ENCODE measurements at places on chromosomes 5 and 9.

- peak; percentile 2 for DNase-seq
Measured at GRCh38 chr5:76953551-76954382, 922 bp downstream of the CRHBP start.

- no peak for DNase-seq
Measured at GRCh38 chr5:175059687-175060211, 335.4 kb downstream of the MSX2 start.

- DNase-seq: no peak
Measured at GRCh38 chr9:22154064-22154463, 145.0 kb upstream of the CDKN2B start.

- DNase-seq: peak; percentile 12
Measured at GRCh38 chr5:114450437-114450836, 88.6 kb downstream of the KCNN2 start.

GRCh38 chr9:69086769-69087168 lies 51.2 kb downstream of the FXN start:
- no peak for DNase-seq

- DNase-seq: no peak
Measured at GRCh38 chr9:118395415-118395814, 691.2 kb downstream of the TLR4 start.

- DNase-seq: no peak
Measured at GRCh38 chr5:83662558-83662957, 58.1 kb downstream of the HAPLN1 start.

DNA sequence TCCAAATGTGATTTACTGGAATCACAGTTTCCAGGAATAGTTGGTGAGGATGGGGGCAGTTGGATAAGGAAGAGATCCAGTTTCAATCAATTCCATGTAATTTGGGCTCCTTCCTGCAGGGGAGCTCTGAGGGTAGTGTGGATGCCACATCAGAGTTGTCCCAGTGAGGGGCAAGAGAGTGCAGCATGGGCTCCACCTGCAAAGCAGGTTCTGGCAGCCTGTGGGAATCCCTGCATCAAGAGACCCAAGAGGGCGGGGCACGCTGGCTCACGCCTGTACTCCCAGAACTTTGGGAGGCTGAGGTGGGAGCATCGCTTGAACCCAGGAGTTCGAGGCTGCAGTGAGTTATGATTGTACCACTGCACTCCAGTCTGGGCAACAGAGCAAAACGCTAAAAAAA lies 188.5 kb downstream of the CACNA1B start:
- no peak for DNase-seq
